Activated CD4-positive, alpha-beta T cell treated with anti-CD3 and anti-CD28 coated beads for 1 hour (primary cell): ENCODE measurements at places on chromosomes 11 and 22.

- no peak for DNase-seq
Observed at GRCh38 chr11:85795712-85796487, 15.0 kb downstream of the SYTL2 start.

- no peak for DNase-seq
Observed at GRCh38 chr22:31583861-31584485, 78.0 kb downstream of the PISD start.

DNA sequence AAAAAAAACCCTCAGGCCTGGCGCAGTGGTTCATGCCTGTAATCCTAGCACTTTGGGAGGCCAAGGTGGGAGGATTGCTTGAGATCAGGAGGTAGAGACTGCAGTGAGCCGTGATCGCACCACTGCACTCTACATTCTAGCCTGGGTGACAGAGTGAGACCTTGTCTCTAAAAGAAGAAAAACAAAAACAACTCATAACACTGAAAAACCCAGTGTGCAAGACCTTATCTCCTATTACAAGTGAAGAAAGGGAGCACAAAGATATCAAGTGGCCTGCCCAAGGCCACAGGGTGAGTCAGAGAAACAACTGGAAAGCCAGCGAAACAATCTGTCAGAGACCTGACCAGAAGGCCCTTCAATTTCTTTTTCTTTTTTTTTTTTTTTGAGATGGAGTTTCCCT, 2.5 kb downstream of the TXN2 start:
- no peak for DNase-seq

DNA sequence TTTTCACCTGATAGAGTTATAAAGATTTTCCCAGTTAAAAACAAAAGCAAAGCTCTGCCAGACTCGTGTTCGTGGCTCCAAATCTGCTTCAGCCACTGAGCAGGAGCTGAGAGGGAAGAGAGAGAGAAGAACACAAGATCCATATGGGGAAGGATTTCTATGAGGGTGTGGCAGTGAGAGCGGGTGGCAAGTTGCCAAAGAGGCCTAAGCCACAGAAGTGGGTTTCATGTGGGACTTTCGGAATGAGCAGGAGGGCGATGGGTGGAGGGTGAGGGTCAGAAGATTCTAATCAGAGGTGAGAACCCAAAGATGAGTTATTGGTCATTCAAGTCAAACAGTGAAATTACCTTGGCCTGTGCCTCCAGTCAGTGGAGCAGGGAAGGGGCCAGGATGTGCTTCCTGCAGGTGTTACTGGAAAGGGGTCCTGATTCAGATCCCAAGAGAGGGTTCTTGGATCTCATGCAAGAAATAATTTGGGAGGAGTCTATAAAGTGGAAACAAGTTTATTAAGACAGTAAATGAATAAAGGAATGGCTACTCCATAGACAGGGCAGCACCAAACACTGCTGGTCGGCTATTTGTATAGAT, 40.5 kb upstream of the TOP3B start:
- no peak for DNase-seq

DNA sequence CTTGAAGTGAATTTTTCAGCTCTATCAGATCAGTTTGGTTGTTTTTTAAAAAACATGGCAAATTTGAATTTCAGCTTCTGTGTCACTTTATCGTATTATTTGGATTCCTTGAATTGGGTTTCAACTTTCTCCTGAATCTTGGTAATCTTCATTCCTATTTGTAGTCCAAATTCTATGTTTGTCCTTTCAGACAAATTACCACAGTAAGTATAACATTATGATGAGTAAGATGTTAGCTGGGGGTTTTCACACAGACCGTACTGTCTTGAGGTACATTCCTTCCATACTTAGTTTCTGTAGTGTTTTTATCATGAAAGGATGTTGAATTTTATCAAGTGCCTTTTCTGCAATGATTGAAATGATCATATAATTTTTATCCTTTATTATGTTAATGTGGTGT, 28.0 kb downstream of the OR5B17 start:
- no peak for DNase-seq
